Activated CD8-positive, alpha-beta memory T cell treated with anti-CD3 and anti-CD28 coated beads, Interleukin-2, amount 10 ng/mL, durations not matched to agents 7 days and 5 days (primary cell): ENCODE measurements at places on chromosomes 12 and 14. TPM values are rescaled to one million over a fixed set of nuclear protein-coding genes. Genes with fewer than 3 reads are reported as not detected.

The STAC3 gene
- total RNA-seq, result 5.4 TPM

DNA sequence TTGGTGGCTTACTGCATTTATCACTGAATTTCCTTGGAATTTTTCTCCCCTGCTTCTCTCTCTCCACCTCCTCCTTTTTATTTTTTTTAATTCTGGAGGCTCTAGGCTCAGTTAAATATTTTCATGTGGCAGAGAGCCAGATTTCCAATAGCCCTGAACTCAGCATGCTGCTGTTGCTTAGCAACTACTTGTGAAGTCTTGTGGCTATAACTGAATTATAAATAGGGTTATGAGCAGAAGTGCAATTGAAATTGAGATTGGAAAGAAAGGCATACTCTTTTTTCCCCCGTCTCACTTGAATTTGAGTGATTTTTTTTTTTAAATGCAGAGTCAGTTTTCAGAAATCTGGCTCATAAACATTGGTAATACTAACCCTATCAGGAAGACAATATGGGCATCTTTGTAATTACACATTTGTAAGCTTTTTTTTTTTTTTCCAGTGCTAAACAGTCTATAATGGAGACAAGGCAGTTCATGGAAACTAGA lies 38.3 kb downstream of the ATF7IP start:
- H3K4me3 ChIP-seq, result peak overlapping the region; percentile 76
- H3K4me1 ChIP-seq, result peaks cover 72% of the 10 kb centered on the region
- DNase-seq, result no peak

DNA sequence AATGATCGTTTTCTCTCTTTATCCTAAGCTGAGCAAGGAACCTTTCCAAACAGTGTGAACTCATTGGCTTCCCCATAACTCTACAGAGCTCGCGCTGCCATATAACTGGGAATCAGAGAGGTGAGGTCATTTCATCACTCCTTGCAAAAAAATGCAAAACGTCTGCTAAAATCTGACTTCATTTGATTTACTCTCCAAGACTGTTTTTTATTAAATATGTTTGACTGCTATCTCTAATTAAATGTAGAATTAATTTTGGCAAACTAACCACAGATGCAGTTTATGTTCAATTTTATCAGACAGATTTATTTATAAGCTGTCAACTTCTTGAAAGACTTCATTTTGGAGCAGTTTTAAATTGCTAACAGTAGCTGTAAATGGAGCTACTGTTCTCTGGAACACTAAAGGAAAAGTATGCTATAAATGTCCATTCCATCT lies 131.6 kb upstream of the SOX5 start:
- no peaks in the 10 kb centered on the region for H3K4me1 ChIP-seq
- no peaks in the 10 kb centered on the region for H3K36me3 ChIP-seq
- H3K27me3 ChIP-seq, result no peaks in the 10 kb centered on the region
- DNase-seq, result no peak
- no peak overlapping the region for H3K27ac ChIP-seq

- H3K4me1 ChIP-seq, result no peaks in the 10 kb centered on the region
- H3K4me3 ChIP-seq, result no peak overlapping the region
- no peaks in the 10 kb centered on the region for H3K36me3 ChIP-seq
- H3K27me3 ChIP-seq, result peaks cover 4% of the 10 kb centered on the region
Measured at GRCh38 chr12:130968611-130969010, 14.9 kb downstream of the ADGRD1 start.
